ENCODE measurements at places on chromosomes 4 and X. TPM values are rescaled to one million over a fixed set of nuclear protein-coding genes. Genes with fewer than 3 reads are reported as not detected.

AR gene
- total RNA-seq: not detected

SHOX gene
- not detected for total RNA-seq

NAP1L2 gene
- total RNA-seq: 3.1 TPM

DNA sequence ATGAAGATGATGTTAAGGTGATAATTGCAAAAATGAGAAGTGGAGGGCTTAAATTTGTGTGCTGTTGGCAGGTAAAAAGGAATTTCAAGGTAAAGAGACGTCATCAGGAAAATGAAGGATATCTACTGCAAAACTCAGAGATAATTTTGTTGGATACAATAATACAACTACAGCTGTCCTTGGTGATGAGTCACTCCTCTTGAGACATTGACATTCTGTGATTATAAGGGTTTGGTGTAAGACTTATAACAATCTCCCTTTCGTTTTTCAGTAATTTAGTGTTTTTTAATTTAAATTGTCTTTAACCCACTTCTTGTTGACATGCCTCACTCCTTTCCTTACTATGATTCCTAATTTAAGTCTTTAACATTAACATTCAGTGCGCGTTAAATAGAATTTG, 1074.1 kb upstream of the SLIT2 start:
- no peak for DNase-seq

GRCh38 chrX:66622209-66622608, 16.7 kb downstream of the EDA2R start:
- no peak for DNase-seq

SLC9A7 gene
- 25.7 TPM for total RNA-seq

AKAP14 gene
- total RNA-seq: not detected

GRCh38 chrX:21837056-21837455, 2.4 kb upstream of the MBTPS2 start:
- no peak for DNase-seq

CT45A5 gene
- total RNA-seq: not detected

DNA sequence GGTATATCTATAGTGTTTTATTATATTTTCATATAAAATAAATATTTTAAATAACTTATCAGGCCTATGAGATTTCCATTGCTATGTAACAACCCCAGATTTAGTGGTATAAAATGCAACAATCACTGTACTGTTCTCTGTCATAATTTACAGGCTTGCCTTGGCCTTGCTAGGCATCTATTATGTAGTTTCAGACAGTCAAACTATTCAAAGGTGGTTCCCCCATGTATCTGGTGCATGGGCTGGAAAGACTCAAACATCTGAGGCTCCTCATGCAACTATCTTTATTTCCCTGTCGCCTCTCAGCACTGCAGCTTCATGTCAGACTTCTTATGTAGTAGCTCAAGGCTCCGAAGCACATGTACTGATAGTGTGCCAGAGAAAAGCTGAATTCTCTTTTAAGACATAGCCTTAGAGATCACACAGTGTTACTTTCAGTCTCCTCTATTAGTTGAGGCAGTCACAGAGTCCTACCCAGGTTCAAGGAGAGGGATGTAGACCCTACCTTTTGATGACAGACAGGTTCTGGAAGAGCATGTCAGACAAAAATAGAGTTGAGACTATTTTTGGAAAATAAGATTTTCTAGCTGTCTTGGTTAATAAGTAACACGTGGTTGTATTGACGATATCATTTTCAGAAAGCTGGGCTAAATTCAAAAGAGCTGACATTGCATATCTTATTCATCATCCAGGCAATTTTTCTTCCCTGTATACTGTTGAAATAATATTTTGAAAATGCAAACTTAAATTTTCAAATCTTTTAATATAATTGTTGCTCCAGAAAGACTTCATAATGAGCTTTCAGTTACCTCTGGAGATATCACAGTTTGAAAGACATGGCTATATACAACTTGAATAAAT, 19.4 kb downstream of the MTTP start:
- DNase-seq: no peak

- no peak for DNase-seq
Observed at GRCh38 chr4:947491-947971, 15.3 kb downstream of the TMEM175 start.

DNA sequence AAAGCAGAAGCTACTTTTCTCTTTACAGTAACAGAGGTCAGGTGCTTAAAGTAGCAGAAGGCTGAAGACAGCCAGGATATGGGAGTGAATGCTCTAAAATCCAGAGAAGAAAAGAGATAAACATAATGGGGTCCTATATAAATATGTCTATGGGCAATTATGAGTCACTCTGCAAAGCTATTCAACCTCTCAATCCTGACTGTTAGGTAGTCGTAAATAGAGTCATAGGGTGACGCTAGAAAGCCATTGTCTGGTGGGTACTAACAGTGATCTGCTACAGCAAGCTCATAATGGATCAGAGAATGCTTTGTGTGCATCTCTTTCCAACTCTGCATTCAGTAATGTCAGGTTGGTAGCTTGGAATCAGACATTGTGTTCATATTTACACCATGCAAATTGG, 53.5 kb upstream of the PDE5A start:
- DNase-seq: no peak

- no peak for DNase-seq
Observed at GRCh38 chr4:105060628-105061027, 86.0 kb upstream of the TET2 start.

DNA sequence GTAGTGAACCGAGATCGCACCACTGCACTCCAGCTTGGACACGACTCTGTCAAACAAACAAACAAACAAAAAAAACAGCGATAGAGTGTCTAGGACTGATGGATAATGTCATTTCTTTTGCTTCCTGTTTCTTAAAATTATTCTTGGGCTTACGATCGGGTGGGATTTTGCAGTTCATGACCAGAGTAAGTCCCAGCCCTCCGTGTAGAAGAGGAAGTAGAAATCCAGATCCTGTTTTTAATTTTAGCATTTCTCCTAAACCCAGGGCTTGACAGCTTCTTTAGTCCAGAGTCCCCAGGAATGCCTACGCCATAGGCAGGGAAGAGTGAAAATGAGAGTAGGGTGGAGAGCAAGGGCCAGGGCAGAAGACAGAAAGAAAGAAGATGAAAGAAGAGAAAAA, 94.3 kb downstream of the HPRT1 start:
- no peak for DNase-seq

HPGDS gene
- 0.57 TPM for total RNA-seq

GRCh38 chrX:130637591-130637990, 235.8 kb downstream of the RBMX2 start:
- DNase-seq: no peak

PROM1 gene
- total RNA-seq: 0.72 TPM

CFAP47 gene
- total RNA-seq: not detected

SEC31A gene
- total RNA-seq: 87.3 TPM

DNA sequence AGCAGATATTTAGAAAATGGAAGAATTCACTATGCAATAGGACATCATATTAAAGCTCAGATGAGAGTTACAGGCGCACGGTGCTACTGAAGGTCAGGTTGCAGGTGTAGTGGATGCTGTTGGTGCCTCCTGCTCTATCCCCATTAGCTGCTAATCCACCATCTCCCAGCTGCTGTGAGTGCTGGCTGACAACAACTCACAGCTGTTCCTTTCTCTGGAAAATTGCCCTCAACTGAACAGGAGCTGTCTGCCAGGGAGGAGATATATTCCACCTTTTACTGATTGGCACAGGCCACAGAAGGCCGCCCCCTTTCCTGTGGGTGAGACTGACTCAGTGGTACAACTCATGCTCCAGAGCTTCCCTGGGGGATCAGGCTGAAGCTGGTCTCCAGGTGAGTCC, 48.7 kb downstream of the UCHL1 start:
- DNase-seq: no peak

FAM114A1 gene
- not detected for total RNA-seq

DNA sequence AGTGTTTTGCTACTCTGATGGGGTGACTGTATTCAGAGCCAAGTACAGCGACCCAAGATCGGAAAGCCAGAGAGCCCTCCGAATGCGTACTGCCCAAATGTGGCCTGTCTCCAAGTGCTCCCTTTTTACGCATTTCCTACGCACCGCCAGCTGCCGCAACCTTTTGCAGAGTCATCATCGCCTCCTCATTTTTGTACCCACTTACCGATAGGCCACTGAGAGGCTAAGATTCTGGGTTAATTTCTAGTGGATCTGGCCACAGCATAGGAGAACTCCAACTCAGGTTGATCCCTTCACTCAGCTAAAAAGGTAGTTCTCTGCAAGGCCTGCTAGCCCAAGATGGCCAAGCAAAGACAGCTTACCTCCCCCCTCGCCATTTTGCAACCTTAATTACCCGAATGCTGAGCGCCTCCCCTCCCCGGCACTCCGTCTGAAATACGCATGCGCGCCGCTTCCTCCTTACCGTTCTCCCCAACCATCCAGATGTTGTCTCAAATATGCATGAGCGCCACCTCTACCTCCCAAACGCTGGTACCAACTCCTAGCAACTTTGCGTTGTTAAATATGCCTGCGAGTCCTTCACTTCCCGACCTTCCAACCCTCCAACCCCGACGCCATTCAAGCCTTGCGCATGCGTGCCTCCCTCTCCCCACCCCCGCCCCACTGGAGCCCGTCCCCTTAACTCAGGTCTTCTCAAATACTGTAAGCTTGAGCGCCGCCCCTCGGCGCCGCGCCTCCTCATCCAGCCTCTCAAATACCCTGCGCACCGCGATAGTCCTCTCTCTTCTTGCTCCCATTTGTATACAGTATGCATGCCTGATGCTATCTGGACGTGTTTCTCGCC, 11.8 kb upstream of the ZCCHC13 start:
- peak; percentile 82 for DNase-seq

DNA sequence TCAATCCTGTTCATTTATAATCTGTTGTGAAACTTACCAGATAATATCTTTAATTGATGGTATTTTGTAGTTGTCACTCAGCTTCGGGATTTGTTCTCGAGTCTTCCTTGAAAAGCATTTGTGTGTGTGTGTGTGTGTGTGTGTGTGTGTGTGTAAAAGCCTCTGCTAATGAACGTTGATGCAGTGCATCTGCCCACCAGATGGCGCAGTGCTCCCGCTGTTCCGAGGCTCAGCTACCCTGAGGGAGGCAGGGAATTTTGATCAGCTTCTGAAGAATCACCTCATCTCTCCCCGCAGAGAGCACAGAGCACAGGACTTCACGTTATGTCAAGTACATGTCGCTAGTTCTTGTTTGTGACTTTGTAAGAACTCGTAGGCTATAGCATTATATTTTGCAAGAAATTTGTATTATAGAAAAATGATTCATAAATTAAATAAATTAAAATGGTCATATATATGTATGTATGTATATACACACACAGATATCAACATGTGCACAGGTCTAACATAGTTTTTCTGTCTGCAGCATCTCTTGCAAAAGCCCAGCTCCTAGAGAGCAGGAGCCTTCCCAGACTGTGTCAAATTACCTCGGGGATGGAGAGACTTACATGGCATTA, 316.7 kb upstream of the IGFBP7 start:
- no peak for DNase-seq

DRD5 gene
- not detected for total RNA-seq

Data from CD8-positive, alpha-beta memory T cell (primary cell).